Fibroblast of skin of scalp (primary cell): ENCODE measurements at places on chromosomes 4 and X.

- DNase-seq: no peak
Observed at GRCh38 chr4:104752337-104752736, 257.6 kb upstream of the CXXC4 start.

DNA sequence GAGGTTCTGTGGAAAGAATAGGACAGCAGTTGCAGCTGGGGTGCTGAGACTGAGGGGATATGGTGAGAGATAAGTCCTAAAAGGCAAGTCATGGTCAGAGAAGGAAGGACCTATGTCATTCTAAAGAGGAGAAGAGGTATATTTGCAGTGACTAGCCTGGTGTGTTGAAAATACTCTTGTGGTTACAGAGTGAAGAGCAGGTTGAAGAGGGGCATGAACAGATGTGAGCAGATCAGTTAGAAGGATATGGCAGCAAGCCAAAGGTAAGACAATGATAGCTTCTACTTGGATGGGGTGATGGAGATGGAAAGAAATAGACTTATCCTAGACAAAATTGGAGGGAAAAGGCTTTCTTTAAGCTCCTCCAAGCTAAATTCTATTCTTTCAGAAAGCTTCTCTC, 469.8 kb upstream of the CPEB2 start:
- no peak for DNase-seq

DNA sequence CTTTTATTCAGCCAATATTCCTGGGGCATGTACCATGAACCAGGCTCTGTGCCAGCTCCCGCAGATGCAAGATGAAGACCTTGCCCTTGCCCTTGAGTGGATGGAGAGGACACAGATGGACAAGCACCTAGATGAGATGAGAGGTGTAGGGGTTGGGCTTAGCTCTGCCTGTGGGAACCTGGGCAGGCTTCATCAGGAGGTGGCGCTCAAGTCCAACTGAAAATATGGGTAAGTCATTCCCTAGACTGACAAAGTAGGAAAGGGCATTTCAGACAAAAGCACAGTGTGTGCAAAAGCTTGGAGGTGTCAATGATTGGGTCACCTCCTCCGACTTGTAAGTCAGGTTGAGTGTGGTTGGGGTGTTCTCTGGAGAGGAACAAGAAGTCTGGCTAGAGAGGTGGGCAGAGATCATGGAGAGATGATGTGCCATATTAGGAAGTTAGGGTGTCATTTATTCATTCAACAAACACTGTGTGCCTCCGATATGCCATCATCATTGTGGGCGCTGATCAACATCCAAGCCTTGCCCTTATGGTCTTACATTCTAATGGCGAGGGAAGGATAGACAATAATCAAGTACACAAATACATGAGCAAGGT, 64.6 kb downstream of the ANAPC4 start:
- DNase-seq: peak; percentile 54

- DNase-seq: no peak
Observed at GRCh38 chr4:147820975-147821374, 89.1 kb downstream of the ARHGAP10 start.

DNA sequence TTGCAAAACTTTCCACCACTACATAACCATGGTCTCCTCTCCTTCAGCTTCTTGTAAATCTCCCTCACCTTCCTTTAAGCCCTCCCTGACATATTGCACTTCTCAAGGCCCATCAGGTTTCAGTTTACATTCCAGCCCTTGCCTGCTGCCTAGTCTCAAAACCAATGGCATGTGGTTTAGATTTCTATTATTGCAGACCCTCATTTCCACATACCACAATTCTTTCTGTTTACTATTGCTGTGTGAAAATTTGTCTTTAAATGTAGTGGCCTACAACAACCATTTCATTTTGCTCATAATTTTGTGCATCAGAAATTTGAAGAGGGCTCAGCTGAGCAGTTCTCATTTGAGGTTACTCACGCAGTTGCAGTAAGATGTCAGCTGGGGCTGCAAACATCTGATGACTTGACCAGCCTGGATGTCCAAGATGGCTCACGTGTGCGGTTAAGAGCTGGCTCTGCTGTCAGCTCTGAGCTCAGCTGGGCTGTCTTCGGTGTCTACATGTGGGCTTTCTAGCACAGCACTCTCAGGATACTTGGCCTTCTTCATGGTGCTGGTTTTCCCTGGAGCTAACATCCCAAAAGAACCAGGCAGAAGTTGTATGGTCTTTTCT, 29.9 kb upstream of the SOD3 start:
- peak; percentile 53 for DNase-seq

DNA sequence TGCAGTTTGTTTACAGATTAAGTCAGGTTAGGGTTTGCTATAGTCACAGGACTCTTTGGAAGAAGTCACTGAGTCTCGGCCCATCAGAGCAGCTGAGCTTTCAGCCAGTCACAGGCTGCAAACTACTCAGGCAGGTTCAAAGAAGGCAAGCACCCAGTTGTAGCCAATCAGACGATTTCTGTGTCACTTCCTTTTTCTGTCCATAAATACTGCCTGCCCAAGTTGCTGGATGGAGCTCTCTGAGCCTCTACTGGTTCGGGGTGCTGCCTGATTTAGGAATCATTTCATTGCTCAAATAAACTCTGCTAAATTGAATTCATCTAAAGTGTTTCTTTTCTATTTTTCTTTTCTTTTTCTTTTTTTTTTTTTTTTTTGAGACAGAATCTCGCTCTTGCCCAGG, 7.3 kb upstream of the SH3BP2 start:
- DNase-seq: no peak

DNA sequence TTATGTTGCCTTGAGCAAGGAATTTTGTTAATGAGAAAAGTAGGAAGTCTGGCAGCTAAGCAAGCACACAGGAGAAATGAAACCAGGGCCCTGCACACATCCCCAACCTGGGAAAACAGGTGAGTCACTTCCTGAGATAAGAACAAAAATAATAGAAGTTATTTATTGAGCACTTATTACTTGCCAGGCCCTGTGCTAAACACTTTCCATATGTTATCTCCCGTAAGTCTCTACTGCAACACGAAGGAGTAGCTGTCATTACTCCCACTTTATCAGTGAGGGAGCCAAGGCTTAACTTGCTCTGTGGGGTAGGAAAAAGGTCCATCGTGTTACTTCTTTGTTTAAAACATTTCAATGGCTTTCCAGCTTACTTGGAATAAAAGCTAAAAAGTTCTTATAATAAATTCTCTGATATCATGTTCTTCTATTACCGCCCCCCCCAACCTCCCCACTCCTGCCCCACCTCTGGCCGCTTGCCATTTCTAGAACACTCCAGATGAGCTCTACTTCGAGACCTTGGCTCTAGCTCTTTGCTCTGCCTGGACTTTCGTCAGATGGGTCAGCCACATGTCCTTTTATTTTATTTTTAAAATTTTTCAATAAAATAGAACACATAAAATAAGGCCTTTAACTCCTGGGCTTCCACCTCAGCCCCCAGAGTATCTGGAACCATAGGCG, 36.3 kb upstream of the PLAC8 start:
- DNase-seq: no peak

DNA sequence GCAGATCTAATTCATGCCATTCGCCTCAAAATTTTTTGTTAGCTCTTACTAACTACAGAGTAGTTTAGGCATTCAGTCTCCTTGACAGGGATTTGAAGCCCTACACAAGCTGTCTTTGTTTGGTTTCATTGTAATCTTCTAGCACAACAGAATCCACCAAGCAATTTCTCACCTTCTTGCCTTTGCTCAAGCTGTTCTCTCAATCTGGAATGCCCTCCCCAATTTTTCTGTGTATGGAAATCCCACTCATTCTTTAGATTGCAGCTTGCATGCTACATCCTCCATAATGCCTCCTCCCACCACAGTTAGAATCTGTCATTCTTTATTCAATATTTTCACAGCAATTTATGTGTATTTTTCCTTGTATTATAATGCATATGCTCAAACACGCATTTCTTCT, 63.7 kb downstream of the C4orf51 start:
- DNase-seq: no peak

- DNase-seq: no peak
Observed at GRCh38 chr4:82611982-82612381, 50.2 kb upstream of the TMEM150C start.

DNA sequence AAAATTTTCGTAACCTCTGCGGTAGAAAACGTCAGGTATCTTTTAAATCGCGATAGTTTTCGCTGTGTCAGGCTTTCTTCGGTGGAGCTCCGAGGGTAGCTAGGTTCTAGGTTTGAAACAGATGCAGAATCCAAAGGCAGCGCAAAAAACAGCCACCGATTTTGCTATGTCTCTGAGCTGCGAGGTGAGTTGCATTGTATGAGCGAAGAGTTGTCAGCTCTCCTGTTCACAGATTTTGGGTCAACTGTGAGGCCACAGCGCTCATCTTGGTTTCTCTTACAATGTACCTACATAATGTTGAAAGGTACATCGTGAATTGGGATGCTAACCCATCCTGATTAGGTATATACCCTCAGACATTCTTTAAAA, 486 bp downstream of the CLCN3 start:
- DNase-seq: no peak

DNA sequence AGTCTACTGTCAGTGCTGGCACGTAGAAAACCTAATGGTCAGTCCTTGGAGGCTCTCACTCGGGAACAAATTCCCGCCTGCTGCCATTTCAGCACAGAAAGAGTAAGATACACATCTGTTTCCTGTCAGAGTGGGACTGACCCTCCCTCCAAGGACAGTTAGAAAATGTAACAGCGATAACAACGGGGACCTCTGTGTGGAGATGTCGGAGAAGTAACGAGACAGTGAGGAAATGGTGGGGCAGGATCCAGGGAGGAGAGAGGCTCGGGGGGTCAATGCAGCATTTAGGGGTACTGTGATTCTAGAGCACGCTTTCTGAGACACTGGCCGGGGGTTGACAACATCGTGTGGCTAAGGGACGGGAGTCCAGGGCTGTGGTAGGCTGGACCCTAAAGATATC, 36.0 kb upstream of the SORCS2 start:
- DNase-seq: no peak
